ENCODE measurements at places on chromosomes 11 and 22. TPM values are rescaled to one million over a fixed set of nuclear protein-coding genes. Genes with fewer than 3 reads are reported as not detected.

The CHST1 gene
- 0.32 TPM for total RNA-seq

The TOMT gene
- total RNA-seq: not detected

The ROBO4 gene
- 1.1 TPM for total RNA-seq

The SCARF2 gene
- 13.9 TPM for total RNA-seq

The STK33 gene
- 1.4 TPM for total RNA-seq

The AMPD3 gene
- total RNA-seq: 3.8 TPM
